Activated CD8-positive, alpha-beta memory T cell treated with anti-CD3 and anti-CD28 coated beads for 1 hour (primary cell): ENCODE measurements at places on chromosomes 13 and 19.

GRCh38 chr13:37707739-37708500, 109.4 kb upstream of the POSTN start:
- no peak for DNase-seq

DNA sequence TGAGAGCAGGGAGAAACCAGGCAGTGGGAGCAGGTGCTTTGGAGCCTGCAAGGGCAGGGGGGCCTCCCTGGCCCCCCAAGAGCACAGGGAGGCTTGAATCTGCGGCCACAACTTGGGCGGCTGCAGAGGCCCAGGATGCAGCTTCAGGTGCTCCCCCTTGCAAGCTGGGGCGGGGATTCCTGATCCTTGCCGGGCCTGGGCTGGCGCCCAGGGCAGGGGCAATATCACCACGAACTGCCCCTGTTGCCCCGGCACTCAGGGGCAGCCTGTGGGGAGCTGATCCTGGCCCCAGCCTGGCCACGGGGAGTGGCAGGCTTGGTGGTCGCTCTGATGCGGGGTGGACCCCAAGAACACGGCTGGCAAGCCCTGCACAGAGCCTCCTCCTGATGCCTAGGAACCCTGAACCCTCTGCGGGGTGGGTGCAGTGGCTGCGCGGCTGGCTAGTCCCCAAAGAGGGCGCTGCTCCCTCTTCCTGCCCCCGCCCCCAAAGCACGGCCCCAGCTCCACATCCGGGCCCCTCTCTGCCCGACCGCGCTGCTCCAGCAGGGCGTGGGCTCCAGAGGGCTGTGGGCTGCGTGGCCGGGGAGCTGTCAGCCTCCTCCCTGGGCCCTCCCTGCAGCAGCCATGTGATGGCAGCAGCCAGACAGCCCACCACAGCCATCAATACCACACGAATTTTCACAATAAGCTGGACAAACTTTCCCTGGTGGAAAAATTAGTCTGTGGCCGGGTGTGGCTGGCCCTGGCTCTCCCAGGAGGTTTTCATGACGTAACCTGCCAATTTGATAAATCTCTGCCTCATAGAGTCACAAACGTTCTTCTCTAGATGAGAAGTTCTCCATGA, 21.0 kb downstream of the TNFSF9 start:
- peak; percentile 18 for DNase-seq

DNA sequence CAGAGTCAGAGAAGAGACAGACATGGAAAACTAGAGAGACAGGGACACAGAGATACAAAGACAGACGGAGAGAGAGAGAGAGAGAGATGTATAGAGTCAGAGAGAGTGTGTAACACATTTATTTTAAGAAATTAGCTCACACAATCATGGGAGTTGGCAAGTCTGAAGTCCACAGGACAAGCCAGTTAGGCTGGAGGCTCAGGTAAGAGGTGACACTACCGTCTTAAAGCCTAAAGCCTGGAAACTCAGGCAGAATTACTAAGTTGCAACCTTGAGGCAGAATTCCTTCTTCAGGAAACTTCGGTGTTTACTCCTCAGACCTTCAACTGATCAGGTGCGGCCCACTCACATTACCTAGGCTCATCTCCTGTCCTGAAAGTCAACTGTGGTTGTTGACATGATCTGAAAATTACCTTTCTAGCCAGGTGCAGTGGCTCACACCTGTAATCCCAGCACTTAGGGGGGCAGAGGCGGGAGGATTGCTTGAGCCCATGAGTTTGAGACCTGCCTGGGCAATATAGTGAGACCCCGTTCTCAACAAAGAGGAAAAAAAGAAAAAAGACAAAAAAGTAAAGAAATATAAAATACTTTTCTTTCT, 2.8 kb upstream of the TNFSF14 start:
- no peak for DNase-seq

DNA sequence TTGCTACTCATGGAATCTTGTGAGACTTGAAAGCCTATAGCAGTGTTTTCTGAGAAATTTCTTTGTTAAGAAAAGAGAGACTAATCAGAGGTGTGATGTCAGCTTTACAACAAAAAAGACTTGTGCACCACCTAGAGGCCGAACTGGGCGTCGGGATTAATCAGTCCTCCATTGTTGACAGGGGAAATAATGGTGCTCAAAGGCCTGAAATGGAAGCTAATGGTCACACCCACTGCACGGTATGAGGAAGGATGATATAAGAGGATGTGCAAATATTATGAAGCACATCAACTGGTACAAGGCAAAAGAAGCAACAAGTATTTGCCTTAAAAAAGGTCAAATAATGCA, 480.2 kb upstream of the MIR17HG start:
- DNase-seq = no peak

DNA sequence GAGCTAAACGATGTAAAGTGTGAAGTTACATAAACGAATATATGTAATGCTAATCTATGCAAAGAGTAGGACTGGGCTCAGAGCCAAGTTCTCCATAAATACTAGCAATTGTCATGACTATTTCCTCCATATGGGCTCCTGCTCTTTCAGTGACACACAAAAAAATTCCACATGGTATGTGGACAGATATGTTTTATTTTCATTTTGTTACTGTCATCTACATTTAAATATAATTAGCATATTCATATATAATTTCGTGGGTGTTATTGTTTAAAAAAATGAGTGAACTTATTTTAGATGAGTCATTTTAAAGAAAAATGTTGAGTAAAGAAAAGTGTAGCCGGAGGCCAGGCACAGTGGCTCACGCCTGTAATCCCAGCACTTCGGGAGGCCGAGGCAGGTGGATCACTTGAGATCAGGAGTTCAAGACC, 5.0 kb upstream of the IGSF23 start:
- DNase-seq = no peak

- no peak for DNase-seq
These were observed 62.5 kb upstream of the PDX1 start for GRCh38 chr13:27857282-27857681.

DNA sequence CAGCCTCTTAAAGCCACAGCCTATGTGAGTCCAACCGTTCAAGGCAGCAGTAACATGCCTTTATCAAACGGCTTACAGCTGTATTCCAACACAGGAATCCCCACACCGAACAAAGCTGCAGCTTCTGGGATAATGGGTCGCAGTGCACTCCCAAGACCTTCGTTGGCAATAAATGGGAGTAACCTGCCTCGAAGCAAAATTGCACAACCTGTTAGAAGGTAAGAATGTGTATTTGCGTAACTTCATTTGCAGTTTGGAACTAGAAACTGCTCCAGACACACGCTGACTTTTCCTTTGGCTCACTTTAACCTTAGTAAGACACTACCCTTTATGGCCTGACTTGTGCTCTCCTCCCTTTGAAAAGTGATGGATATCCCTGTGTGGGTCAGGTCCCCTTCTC, 63.4 kb downstream of the SLAIN1 start:
- no peak for DNase-seq

DNA sequence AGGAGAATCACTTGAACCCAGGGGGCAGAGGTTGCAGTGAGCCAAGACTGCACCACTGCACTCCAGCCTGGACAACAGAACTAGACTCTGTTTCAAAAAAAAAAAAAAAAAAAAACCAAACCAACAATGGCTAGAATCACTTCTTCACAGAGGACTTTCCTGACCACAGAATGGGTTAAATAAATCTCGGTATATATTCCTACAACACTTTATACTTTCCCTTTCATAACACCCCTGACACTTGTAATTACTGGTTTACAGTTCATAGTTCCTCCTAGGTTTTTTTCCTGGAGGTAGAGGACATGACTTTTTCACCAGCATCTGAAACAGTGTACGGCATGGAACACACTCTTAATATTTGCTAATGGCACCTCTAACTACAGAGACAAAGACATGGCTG, 31.4 kb downstream of the ZDHHC20 start:
- DNase-seq = no peak

DNA sequence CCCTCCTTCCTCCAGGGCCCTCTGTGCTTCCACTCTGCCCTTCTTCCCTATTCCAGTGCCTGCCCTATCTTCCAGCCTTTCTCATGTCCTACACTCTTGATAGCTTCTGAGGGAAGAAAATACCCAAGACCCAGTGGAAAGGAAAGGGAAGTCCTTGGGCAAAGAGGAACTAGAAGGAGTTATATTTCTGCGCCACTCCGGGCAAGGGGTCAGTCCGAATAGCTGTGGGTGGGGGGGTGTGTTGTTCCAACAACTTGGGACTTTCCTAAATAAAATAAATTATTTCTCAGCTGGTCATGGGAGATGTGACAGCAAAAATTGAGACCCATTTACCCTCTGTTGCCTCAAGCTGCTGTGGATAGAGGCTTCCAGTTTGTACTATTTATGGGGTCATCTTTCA, 23.2 kb downstream of the CABP5 start:
- no peak for DNase-seq

- no peak for DNase-seq
These were observed 261.7 kb downstream of the ITGBL1 start for GRCh38 chr13:101714195-101714594.

DNA sequence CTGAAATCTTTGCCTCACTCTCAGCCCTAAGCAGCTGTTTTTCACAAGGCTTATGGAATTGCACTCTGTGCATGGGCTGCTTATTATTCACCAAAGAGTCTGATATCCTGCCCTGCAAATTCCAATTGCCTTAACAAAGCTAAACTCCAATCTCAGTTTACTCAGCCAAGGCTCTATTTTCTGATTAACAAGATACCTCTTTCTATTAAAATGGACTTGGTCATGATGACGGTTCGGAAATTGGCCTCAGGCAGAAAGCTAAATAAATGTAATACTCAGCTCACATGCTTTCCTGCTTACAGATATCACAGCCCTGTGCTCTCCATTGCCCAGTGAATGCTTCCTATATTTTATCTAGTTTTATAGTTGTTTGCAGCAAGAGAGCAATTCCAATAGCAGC, 1270.8 kb downstream of the PCDH9 start:
- no peak for DNase-seq

- DNase-seq = no peak
These were observed 25.6 kb downstream of the LRCH1 start for GRCh38 chr13:46578590-46578975.

DNA sequence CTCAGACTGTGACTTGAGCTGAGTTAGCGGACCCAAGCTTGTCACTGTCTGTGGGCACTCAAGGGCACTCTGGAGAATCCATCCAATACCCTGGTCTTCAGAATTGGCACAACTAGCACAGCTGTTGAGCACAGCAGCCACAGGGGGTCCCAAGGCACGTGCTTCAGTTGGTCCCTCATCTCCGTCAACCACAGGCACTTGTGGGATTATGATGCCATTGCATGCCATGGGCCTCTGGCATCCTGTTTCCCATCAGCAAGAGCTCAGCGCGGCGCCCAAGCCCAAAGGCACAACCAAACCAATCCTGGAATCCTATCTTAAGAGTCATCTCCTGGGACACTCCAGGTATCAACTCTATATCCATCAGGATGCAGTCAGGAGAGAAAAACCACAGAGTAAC, 3.7 kb upstream of the B3GNT8 start:
- no peak for DNase-seq

DNA sequence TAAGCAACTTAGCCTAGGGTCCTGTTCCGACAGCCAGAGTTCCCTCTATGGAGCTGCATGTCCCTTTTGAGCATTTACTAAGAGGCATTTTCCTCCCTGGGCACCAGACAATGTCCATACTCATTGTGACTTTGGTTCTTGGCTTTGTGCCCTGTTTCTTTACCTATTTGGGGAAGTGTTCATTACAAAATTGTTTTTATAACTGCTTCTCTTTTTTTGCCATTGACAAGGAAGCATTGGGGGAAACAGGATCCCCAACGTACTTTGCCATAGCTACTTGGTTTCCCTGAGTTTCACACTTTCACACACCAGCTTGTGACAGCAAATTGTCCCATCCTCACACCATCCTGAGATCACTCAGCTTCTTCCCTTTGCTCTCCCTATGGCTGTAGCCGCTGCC, 81.1 kb upstream of the SIAH3 start:
- no peak for DNase-seq

GRCh38 chr19:18504886-18505610, 16.8 kb downstream of the ELL start:
- DNase-seq = no peak

DNA sequence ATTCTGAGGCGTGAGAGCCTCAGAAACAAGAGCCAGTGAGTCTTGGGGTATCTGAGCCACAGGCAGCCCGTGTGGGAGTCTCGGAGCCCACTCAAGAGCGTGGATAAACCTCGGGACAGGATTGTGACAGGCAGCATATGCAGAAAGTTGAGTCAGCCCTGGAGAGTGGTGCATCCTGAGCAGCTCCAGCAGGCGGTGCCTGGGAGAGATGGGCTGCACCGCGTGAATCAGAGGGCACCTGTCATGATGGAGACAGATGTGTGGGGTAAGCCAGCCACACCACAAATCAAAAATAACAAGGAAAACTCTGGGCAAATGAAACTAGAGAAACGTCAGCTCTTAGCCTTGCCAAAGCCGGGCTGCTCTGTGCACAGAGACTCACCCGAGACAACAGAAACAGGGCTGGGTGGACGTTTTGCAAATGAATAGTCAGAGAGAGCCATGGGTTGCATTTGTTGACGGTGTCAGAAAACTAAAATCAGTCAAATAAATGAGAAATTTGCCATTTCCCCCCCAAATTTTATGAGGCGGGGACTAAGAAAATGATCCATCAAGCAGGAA, 30.0 kb upstream of the POP4 start:
- no peak for DNase-seq

DNA sequence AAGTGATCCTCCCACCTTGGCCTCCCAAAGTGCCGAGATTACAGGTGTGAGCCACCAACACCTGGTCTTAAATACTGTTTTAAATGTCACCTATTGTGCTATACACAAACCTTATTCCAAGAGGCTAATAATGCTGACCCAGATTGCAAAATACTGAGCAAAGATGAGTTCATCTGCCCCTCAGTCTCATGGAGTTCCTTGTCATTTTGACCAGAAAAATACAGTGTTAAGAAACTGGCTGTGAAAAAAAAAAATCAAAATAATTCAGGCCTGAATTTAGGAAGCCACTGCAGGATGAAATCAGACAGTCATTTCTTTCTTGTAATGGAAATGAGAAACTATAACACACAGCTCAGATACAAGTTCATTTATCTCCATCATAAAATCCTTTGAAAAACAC, 59.9 kb downstream of the TBC1D4 start:
- no peak for DNase-seq
